Stimulated activated CD8-positive, alpha-beta memory T cell treated with anti-CD3 and anti-CD28 coated beads, Interleukin-4, amount 100 ng/mL, for 48 hours (primary cell): ENCODE measurements at places on chromosomes 1 and 21.

DNA sequence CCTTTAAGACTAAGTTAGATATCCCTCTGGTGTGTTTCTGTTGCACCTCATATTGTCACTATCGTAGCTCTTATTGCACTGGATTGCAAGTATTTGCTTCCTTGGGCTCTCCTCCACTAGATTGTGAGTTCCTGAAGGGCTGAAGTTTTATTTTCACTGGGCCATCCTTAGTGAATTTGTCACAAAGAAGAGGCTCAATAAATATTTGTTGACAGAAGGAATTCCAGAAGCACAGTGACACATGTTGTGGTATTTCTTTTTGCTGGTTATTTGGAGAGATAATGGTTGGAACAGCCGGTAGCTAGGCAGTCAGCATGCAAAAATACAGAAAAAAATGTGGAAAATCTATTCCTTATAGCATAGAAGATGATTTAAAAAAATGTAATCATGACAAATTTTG, 129.9 kb upstream of the ZRANB2 start:
- no peak for DNase-seq

DNA sequence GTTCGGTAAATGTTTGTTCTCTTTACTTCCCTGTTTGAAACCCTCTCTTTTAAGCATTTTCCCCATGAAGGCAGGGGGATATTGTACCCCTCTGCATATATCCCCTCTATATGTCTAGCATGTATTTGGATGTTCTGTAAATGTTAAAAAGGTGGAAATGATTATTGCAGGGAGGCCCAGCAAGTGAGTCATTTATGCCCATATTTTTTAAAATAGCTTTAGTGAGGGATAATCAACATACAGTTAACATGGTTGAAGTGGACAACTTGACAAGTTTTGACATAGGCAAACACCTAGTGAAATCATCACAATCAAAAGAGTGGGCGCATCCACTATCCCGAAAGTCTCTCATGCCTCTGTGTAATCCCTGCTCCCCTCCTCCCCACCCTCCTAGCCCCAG, 20.8 kb upstream of the RGS16 start:
- DNase-seq: no peak

- DNase-seq: peak; percentile 83
Measured at GRCh38 chr1:108661030-108661609, at the start of gene HENMT1. Gene HENMT1 (minus strand): TSS chr1:108661093. CDS start chr1:108659884, 1,209 bp downstream.

DNA sequence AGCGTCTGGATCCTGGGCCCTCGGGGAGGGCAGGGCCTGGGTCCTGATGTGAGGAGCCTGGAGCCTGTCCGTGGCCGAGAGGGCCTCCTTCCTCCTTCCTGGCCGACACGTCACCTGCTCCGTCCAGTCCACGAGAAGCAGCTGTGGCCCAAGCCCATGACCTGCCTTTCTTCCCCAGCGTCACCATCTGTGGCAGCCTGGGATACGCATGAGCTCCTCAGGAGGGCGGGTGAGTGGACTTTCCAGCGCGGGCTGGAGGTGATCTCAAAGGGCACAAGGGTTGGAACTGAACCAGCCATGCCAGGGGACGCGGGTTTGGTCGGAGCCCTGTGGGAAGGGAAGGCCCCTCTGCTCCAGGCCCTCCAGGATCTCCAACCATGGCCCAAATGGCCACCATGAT, 90.4 kb downstream of the DHRS3 start:
- DNase-seq: no peak

DNA sequence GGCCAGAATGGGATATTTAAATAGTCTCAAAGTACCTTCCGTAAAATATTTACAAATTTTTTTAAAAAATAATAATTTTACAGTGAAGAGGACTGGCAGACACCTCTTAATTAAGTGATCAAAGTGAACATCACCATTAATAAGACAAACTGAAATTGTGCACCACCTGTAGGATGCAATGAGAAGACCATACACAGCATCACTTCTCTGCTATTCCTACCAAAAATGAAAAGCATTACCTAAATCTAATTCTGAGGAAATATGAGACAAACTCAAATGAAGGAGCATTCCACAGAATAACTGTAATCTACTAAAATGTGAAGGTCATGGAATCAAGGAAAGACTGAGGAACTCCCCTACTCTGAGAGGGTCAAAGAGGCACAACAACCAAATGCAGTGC, 68.2 kb upstream of the PRDX6 start:
- no peak for DNase-seq

DNA sequence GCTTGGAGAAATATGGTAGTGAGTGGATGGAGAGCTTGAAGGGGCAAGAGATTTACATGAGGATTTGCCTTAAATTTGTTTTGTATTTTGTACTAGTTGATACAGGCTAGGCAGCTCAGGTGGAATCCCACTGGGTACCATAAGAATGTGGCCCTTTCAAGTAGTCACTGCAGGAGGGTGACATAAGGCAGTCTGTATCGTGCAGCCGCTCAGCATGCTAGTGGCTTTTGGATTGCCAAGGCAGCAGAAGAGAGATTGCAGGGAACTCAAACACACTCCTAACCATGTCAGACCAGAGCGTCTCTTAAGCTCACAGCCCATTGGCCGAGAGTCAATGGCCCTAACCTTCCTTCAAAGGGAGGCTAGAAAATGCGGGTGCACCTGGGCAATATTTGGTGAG, 420.0 kb downstream of the ADGRL2 start:
- DNase-seq: no peak

DNA sequence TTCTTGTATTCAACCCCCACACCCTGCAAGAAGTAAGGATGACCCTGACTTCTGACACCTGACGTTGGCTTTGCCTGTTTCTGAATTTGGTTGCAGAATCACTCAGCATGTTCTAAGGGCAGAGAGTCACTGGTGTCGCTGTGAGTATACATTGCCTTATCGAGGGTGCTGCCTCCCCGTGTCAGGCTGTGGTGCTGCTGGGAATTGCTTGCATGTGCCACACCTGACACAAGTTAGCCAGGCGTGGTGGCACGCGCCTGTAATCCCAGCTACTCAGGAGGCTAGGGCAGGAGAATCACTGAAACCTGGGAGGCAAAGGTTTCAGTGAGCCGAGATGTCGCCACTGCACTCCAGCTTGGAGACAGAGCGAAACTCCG, 45.9 kb downstream of the WDR4 start:
- DNase-seq: peak; percentile 71

GRCh38 chr21:17793246-17794123, 25.7 kb downstream of the C21orf91 start:
- no peak for DNase-seq

- DNase-seq: no peak
Measured at GRCh38 chr1:14826172-14826636, 227.7 kb downstream of the KAZN start.

GRCh38 chr1:2215909-2216766, 12.0 kb upstream of the SKI start:
- no peak for DNase-seq

GRCh38 chr1:211482306-211482705, 9.7 kb downstream of the RD3 start:
- peak; percentile 9 for DNase-seq

DNA sequence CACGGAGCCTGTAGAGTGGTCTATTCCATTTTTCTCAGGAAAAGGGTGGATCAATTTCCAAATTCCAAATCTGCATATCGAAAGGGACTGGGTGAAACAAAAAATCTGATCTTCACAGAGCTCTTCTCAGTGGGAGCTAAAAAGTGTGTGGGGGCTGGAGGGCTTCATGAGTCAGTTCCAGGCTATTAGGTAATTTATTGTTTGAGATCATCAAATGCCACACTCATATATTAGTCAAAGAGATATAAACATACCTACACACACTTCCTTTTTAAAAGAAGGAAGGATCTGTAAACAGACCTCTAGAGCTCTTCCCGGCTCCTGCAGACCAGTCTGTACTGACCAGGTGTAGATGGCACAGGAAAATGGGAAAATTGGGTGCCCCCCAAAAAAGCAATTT, 175.4 kb downstream of the ZBTB18 start:
- DNase-seq: no peak

DNA sequence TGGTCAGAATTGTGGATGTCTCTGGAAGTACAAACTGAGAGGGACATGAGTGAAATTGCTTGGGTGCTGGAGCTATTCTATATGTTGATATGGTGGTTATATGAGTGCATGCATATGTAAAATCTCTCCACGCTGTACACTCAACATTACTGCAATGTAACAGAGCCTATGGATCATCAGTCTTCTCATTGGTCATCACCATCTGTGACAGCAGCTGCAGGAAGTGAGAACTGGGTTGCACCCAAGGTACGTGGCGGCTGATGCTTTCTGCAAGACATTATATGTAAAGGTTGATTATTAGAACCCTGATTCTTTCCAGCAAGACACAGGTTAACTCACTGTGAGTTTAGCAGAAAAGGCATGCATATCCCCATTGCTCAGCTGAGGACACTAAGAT, 387.1 kb downstream of the OMA1 start:
- DNase-seq: no peak

- DNase-seq: no peak
Measured at GRCh38 chr1:157515141-157515540, 37.2 kb downstream of the FCRL5 start.

DNA sequence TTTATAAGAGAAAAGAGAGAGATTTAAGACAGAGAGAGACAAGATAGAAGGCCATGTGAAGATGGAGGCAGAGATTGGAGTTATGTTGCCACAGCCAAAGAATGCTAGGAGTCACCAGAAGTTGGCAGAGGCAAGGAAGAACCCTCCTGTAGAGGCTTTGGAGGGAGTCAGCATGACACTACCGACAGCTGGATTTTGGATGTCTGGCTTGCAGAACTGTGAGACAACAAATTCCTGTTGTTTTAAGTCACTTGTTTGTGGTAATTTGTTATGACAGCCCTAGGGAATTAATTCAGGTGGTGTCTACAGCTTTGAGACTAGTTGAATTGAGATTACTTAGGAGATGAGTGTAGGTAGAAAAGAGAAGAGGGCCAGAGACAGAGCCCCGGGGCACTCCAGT, 158.5 kb downstream of the DNM3 start:
- no peak for DNase-seq

- no peak for DNase-seq
Measured at GRCh38 chr1:95382000-95382786, 148.2 kb downstream of the RWDD3 start.

DNA sequence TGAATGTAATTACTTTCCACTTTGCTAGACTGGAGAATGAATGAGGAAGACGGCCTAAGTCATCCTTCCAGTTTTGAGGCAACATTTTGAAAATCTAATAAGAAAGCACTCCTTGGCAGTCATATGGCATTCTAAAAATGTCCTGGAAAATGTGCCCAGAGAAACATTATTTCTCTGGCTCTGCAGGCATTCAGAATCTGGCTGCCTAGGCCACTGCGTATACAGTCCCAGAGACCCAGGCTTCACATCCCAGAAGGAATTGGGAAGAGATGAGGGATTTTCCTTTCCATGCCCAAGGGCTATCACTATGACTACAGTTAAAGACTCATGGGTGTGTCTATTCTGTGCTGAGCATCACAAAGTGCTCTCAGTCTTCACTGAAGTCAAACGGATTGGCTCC, 92.9 kb downstream of the BEND5 start:
- no peak for DNase-seq

GRCh38 chr1:167756730-167757405, 35.1 kb downstream of the MPZL1 start:
- DNase-seq: no peak

DNA sequence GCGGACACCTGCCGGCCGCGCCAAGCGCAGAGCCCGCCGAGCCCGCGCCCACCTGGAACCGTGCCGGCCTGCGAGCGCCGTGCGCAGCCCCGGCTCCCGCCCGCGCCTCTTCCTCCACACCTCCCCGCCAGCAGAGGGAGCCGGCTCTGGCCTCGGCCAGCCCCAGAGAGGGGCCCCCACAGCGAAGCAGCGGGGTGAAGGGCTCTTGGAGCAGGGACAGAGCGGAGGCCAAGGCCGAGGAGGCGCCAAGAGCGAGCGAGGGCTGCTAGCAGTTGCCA, 50.1 kb upstream of the KRTAP19-8 start:
- DNase-seq: no peak

- DNase-seq: no peak
Measured at GRCh38 chr1:201766131-201766866, 62.7 kb upstream of the IPO9 start.

DNA sequence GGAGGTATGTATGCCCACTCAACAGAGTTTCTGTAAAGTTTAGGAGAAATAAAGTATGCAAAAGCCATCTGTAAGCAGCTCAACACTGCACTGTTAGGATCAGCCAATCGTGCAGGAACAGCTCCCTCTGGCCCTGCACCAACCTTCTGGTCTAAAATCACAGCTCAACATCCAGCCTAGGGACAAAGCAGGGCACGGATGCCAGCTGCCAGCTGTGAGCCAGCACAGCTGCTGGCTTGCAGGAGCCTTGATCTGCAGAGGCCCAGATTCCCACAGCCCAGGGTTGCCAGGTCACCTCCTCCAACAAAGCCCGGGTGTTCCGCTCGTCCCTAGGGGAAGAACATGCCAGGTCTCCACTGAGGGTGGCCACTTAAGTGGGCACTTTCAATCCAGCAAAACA, 8.6 kb downstream of the ACOT7 start:
- DNase-seq: no peak

- no peak for DNase-seq
Measured at GRCh38 chr1:117685936-117686806, 80.3 kb downstream of the TENT5C start.

GRCh38 chr1:54359393-54360162, 46.6 kb downstream of the SSBP3 start:
- DNase-seq: peak; percentile 46

DNA sequence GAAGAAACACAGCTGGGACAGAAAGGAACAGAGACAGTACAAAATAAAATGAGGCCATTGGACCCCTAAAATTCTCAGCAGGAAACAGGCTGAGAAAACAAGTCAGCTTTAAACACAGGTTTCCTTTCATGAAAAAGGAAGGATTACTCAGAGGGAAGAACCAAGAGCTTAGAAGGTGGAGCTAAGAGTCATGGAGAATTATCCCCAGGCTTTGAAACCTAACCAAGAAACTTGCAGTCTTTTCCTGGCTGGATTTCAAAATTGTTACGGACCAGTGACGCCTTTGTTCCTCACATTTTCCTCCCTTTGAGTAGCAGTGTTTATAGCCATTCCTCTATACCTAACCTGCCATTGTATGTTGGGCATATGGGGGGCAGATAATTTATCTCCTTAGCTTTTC, 8.8 kb downstream of the HMGB4 start:
- no peak for DNase-seq

- no peak for DNase-seq
Measured at GRCh38 chr1:246588159-246588721, 22.0 kb downstream of the CNST start.

GRCh38 chr1:10631811-10632593, 157.3 kb downstream of the PEX14 start:
- no peak for DNase-seq

DNA sequence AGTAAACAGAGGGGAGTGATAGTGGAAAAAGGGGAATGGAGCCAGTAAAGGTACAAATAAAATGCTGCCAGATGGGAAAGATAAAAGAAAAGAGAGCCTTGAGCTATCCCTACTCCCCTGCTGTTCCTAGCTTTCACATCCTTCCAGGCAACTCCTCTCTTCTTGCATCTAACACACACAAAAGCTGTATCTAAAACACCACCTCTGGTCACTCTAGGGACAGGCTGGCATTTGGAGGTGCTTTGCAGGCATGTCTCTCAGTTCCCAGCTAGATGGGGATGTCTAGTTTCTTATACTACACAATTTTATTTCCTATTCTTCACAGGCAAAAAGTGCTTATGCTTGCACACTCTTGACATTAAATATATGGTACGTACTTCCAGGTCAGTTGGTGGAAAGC, 185.1 kb upstream of the ST6GALNAC5 start:
- DNase-seq: no peak
